ENCODE measurements at places on chromosomes 7 and 10.

GRCh38 chr7:105760551-105761447 is 115.6 kb downstream of the ATXN7L1 start:
- peak; percentile 71 for DNase-seq

- DNase-seq, result no peak
Observed at GRCh38 chr7:50164559-50165170, 71.6 kb upstream of the ZPBP start.

DNA sequence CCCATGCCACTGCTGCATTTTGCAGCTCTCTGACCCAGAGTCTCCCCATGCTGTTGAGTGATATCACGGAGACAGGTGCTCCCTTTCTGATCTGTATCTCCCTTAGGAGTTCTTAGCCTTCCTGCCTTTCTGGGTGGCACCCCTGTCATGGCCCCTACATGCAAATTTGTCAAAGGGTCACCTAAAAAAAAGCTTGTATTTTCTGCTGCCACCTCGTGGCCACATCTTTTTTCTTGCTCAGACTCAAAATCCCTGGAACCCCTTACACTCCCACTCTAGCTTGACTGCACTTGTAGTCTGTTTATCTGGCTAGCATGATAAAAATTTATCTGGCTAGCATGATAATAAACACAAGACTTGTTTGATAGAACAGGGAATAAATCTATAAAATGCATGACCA is 809.1 kb downstream of the SORCS1 start:
- DNase-seq, result no peak

DNA sequence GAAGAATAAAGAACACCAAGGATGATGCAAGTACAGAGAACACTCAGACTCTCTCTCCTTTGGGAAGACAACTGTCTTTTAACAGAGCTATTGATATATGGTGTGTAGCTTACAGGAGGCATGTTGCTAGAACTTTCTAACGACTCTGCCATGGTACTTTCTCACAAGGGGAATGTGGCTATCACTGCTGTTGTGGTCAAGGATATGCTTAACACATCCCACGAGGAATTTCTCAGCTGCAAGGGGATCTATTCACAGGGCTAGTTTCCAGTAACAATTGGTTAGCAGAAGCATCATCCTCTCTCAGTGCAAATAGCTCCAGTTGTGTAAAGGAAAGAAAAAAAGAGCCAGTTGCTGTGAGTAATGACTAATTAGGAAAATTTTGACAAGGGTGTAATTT is 826.0 kb downstream of the SORCS1 start:
- peak; percentile 89 for DNase-seq

DNA sequence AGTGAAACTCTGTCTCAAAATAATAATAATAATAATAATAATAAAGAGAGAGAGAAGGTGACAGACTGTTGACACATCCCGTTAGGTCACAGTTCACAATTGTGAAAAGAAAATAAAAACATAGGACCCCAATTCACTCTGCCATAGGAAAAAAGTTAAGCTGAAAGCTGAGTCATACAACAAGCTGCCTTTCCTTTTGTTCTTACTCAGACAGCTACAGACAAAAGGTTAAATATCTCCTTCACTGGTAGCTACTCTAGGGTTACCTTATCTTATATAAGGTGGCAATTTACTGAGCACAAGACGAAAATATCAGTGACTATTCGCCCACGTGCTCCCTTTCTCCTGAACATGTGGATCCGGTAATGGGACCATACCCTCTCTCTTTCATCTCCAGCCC is 17.5 kb downstream of the TUBAL3 start:
- no peak for DNase-seq

DNA sequence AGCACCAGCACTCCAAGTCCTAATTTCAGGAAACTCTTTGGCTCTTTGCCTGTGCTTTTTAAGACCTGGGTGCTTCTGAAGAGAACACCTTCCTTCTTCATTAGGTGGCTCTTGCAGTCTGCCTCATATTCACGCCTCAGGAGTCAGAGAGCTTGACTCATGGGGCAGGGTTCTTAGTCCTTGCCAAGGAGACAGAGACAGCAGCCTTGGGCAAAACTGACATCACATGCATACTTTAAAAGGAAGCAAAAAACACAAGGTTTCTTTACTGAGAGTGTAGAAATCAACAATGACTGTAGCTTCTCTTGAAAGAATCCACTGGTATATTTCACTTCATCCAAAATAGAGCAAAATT is 780.6 kb downstream of the INHBA start:
- peak; percentile 60 for DNase-seq

GRCh38 chr10:18659819-18660535 is 746 bp downstream of the ARL5B start:
- DNase-seq, result no peak

DNA sequence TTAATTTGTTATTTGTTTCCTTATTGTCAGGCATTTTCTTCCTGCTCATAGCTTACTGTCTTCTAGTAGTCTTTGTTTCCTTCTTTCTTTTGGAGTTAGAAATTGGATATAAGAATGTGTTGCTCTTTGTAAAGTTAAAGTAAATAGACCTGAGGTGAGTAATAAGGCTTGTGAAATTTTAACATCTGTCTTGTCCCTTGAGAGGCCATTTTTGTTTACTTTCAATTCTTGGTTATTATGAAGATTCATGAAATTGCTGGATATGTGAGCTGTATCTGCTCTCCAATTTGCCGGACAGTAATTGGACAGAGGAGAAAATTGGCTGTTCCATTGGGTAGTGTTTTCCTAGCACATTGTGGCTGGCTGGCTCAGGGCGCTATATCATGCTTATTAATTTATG is 260.7 kb downstream of the EXOC4 start:
- no peak for DNase-seq

All from fibroblast of skin of abdomen (primary cell).